ENCODE measurements at places on chromosomes 4 and X.

- DNase-seq: no peak
Observed at GRCh38 chr4:1469607-1470392, 63.6 kb upstream of the NKX1-1 start.

- DNase-seq: no peak
Observed at GRCh38 chr4:94334962-94335361, 7.7 kb downstream of the HPGDS start.

GRCh38 chr4:82886147-82886942 is 4.6 kb downstream of the SEC31A start:
- DNase-seq: no peak

DNA sequence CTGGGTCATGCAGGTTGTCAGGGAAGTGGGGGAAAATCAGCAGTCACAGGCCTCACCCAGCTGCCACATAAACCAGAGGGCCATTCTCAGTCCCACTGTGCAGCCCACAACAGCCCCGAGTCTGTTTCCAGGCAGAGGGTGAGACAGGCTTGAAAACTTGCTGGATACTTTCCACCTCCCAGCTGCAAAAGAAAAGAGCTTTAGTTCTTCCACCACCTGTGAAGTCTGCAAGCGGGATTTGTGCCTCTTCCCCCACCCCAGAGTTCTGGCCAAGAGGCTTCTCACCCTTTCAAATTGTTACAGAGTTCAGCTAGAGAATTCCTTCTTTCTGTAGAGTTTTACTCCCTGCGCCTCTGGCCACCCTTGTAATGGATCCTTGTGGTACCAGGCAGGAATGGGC is 115.5 kb upstream of the ZDHHC15 start:
- no peak for DNase-seq

DNA sequence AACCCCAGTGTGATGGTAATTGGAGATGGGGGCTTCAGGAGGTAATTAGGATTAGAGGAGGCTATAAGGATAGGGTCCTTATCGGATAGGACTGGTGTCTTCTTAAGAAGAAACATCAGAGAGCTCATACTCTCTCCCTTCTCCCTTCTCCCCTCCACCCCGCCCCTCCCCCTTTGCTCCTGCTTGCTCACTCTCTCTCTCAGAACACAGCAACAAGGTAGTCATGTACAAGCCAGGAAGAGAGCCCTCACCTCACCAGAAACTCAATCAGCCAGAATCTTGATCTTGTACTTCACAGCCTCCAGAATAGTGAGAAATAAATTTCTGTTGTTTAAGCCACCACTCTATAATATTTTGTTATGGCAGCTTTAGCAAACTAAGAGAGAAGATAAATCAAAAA is 4.5 kb downstream of the DDX60L start:
- no peak for DNase-seq

DNA sequence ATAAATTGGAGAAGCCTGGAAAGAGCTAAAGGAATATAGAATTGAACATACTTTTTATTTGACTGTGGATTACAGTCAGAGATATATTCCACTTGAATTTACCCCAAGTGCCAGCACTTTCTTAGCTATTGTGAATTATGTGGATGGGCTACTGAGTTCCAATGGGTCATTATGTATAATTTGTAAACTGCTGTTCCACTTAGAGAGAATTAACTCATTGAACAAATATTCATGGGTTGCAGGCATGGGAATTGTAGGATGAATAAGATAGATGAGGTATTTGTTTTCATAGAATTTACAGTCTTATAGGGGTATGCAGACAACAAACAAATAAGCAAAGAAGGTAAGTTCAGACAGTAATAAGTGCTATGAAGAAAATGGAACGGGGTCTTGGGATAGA is 195.7 kb downstream of the SHROOM3 start:
- no peak for DNase-seq

GRCh38 chr4:148436512-148436911 is 5.7 kb downstream of the NR3C2 start:
- no peak for DNase-seq

- no peak for DNase-seq
Observed at GRCh38 chr4:163707873-163708272, 213.4 kb downstream of the TMA16 start.

DNA sequence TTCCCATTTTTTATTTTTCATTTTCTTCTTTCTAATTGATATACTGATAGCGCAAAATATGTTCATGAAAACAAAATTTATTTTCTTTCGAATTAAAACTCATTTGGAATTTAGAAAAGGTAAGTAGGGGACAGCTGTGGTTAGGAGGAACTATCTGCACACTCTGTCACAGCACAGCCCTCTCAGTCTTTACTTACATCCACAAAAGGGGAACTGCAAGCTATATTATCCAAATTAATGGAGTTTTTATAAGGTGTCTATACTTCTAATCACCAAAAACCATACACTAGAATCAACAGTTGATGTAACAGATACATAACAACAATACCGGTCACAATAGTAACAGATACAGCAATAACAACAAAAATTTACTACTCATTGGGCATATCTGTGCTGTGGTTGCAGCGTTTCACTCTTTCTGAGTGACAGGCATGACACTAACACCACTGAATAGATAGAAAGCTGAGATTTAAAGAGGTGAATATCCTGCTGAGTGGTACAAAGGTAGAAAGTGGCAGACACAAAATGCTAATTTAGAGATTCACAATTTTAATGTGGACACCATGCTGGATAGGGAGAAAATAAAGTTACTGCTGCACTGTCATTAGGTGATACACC is 160.7 kb downstream of the PPP3CA start:
- DNase-seq: no peak

GRCh38 chrX:70354716-70355115 is 64.8 kb downstream of the KIF4A start:
- DNase-seq: no peak

DNA sequence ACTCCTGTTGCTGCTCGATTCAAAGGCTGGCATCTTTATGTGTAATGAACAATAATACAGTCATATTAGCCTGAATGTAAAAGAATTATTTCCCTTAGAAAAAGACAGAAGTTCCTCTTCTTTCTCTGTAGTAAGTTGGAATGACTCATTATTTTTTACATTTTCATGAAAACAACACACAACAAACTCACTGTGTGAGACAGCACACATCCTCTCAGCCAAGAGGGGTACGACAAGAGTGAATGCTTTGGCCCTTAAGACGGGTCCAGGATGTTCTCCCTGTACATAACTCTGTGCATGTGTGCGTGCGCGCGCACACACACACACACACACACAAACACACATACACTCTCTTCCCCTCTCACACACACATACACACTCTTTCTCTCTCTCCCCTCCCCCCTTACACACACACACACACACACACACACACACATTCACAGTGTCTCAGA is 72.8 kb downstream of the MANBA start:
- DNase-seq: no peak

DNA sequence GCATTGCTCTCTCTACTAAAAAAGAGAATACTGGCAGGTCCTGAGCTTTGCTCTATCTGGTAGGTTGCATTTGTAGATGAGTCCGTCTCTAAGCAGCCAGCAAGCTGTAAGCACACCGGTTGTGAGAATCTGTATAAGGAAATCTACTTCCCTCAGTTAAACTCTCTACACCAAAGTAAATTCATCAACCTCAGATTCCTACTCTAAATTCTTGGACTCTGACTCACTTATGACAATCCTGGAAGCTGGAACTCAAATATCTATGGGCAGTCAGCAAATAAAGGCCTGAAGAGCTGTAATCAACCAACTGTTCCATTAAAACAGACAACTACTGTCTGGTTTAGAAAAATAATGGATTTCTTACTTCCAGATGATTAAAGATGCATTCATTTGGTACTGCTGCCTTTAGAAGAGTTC is 37.9 kb downstream of the FAT1 start:
- peak; percentile 59 for DNase-seq

GRCh38 chrX:72366701-72367454 is 61.2 kb upstream of the CITED1 start:
- DNase-seq: no peak

- DNase-seq: no peak
Observed at GRCh38 chr4:147836807-147837206, 104.9 kb downstream of the ARHGAP10 start.

DNA sequence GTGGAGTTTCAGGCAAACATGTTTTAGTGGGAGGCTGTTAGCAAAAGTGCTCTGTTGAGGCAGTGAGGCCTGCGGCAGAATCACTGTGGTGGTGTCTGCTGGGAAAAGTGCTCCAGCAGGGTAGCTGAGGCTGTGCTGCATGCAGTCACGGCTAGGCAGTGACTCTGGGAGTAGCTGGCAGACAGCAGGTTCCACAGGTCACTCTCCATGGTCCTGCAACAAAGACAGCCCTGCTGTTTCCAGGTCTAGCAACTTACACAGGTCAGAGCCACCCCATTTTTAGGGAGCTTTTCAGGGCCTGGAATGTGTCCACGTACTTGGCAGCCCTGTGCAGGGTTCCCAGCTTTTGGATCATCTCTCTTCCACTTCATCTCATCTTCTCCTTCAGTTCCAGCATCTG is 184.3 kb downstream of the NAA11 start:
- DNase-seq: no peak

- DNase-seq: no peak
Observed at GRCh38 chrX:48533165-48533564, 6.3 kb upstream of the TBC1D25 start.

GRCh38 chr4:113732967-113733527 is 28.5 kb downstream of the CAMK2D start:
- no peak for DNase-seq

GRCh38 chr4:74267998-74268606 is 40.2 kb upstream of the EPGN start:
- no peak for DNase-seq

DNA sequence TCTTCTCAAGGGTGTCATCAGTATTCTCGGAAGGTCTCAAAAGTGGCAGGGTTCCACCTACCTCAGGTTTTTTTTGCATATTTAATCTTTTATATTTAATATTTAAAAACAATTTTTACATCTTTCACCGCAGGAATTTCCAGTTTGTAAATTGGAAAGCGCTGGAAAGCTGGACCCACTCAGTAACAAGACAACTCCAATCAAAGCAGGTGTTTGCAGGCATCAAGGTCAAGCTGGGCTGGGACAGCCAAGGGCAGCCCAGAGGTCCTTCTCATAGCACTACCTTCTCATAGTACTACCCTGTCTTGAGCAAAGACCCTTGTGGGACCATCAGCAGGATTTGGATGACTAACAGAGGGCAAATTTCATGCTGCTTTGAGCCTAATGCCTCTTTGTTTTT is 160.1 kb downstream of the TET2 start:
- no peak for DNase-seq

- DNase-seq: no peak
Observed at GRCh38 chr4:155666344-155667221, at the start of gene GUCY1A1. Gene GUCY1A1 (plus strand): TSS chr4:155666848. CDS start chr4:155696868, 30,020 bp downstream.

DNA sequence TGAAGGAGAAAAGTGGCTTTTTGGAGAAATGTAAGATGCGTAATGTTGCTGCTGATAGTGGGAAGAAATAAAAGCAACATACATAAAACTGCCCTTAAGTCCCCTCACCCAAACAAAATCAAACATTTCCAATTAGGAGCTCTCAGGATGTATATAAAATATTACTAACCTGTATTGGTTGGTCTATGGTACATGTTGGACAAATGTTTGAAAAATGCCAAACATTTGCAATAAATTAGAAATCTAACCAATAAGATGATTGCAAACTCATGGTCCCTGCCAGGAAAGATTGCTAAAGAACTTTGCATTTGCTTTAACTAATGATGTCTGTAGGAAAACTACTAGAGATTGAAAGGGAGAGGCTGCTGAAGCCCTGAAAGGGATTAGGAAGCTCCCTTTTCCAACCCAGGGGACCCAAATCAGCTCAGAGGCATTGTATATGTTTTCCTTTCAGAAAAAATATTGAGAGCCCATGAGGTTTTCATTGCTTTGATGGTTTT is 1.8 kb downstream of the SFRP2 start:
- DNase-seq: no peak

GRCh38 chr4:134812611-134813010 is 611.0 kb upstream of the PABPC4L start:
- no peak for DNase-seq

- DNase-seq: no peak
Observed at GRCh38 chrX:1322393-1322792, 14.2 kb upstream of the IL3RA start.

- DNase-seq: no peak
Observed at GRCh38 chr4:84167093-84167492, 332.0 kb downstream of the NKX6-1 start.

- no peak for DNase-seq
Observed at GRCh38 chr4:138021139-138021830, 220.9 kb downstream of the SLC7A11 start.

DNA sequence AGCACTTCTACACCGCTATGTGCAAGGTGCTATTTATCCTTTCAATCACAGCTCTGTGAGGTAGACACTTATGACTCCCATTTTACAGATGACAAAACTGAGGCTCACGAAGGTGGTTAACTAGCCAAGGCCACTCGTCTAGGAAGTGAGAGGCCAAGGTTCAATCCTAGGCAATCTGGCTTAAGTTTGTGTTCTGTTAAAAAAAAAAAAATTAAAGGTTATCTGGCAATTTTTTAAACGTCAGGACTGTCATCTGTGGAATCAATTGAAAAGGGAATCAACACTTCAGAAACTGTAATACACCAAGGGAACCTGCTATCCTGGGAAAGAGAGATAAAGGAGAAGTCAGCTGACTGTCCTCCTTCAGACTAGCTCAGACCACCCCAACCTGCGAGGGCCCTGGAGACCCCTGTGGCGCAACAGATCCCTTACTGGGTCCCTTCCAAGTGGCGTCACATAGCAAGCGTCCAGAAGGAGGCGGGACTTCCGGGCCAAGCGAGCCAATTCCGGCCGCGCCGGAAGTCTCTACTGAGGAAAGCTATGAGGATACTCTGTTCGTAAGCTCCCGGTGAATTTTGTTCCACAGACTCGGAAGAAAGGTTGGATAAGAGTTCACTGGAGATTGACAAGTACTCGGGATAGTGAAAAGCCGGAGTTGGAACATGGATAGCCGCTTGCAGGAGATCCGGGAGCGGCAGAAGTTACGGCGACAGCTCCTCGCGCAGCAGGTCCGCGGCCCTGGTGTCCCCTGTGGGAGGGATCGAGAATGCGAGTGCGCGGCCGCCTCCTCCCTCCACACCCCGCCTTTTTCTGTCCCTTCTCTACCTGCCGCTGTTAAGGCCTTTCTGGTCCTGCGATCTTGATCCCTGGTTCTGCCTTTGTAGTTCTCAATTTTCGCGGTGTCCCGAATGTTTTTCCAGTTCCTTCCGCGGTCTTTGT is at the start of gene METTL14:
METTL14 (plus strand) TSS at position 520 of the 939 bp plus-strand sequence; CDS start at position 663, 143 bp downstream.
- DNase-seq: peak; percentile 59

DNA sequence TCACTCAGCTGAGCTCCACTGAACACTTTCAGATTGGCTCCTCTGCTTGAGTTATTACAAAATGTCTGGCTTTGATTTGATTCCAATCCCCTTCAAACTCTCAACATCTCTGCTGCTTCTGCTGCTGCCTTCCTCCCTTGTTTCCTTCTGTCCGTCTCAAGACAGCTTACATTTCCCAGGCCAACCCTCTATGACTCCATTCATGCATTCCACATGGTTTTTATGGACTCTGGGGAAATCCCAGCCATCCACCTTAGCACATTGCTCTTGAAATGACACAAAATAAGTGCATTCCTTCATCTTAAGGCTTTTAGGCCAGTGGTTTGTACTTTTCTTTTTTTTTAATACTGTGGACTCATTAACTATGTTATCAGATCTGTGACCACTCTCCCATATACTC is 68.5 kb upstream of the TMEM164 start:
- DNase-seq: no peak

Data from AG04450 (cell line).